ENCODE measurements at places on chromosomes 13 and 19.

DNA sequence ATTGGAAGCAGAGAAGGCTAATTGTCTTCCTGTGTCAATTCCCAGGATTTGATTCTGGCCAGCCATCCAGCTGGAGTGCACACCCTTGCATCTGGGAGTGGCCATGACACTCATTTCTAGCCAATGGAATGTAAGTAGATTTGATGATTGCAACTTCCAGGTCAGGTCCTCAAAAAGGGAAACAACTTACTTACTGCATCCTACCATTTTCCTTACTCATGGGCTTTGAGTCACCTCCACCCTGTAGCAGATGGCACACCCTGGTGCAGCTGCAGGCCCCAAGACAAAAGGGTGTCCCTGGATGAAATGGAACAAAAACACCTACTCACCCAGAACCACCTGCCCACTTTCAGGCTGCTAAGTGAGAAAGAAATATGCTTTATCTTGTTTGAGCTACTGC lies 27.3 kb upstream of the MPHOSPH8 start:
- DNase-seq: no peak

- no peak for DNase-seq
Measured at GRCh38 chr19:16676101-16676798, 15.3 kb downstream of the TMEM38A start.

- DNase-seq: no peak
Measured at GRCh38 chr13:112772929-112773328, 83.1 kb downstream of the ATP11A start.

DNA sequence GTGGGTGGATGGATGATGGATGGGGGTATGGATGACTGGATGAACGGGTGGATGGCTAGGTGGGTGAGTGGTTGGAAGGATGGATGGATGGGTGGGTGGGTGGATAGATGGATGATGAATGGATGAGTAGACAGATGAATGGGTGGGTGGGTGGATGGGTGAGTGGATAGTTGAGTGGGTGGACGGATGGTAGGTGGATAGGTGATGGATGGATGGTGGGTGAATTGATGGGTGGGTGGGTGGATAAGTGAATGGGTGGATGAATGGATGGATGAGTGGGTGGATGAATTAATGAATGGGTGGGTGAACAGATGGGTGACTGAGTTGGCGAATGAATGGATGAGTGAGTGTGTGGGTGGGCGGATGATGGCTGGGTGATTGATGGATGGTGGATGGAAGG lies 4.9 kb downstream of the SMIM24 start:
- no peak for DNase-seq

DNA sequence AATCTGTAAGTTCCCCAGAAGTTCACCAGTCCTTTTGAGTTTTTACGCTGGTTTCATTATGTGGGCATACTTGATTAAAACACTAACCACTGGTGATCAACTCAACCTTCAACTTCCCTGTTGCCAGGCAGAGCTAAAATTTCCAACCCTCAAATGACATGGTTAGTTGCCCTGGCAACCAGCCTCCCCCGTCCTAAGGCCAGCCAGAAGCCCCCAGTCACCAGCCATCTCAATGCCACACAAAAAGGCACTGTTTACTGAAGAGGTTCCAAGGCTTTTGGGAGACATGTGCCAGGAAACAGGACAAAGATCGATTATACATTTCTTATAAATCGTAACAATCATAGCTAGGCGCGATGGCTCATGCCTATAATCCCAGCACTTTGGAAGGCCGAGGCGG lies 1.6 kb downstream of the ZNF649 start:
- DNase-seq: no peak

DNA sequence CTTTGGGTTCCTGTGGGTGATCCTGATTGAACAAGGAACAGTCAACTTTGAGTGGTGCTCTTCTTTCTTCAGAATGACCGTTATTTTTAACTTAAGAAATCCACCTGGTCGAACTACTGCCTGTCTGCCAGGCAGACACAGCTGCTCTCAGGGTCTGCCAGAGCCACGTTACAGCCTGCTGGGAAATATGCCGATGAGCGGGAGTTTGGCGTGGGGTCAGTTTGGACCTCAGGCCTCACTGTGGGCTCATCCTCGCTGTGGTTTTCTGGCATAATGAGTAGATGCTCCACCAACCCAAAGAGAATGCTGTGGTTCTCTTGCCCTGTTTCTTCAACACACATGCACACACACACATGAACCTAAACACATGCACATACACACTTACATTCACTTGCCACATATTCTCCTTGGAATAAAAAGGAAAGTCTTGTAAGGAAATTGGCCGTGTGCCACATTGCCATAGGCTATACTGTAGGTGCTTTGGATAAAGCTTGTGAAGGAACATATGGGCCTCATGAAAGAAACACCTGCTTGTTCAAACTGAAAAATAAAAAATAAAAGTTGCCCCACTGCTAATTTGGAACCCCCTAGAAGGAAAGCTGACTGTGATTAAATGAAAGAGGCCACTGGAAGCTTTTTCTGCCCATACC lies 598.7 kb upstream of the KLF12 start:
- DNase-seq: no peak

DNA sequence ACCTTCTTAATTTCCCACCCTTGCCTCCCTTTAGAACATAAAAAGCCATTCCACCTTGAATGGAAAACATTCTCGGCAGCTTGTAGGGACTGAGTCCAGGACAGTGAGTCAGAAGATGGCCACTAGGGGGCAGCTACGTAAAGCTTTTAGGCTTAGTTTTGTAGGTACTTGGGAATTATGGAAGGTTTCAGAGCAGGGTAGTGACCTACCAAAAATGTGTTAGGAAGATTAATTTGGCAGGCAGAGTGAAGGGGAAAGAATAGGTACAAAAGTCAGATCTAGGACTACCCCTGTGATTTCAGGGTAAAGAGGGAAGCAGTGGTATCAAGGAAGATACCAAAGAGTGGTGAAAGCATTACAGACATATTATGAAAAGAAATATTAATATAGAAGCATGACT lies 198.4 kb downstream of the NDFIP2 start:
- DNase-seq: no peak

GRCh38 chr13:79340490-79340889 lies 65.6 kb downstream of the RBM26 start:
- DNase-seq: no peak

GRCh38 chr19:29741776-29742175 lies 26.7 kb upstream of the C19orf12 start:
- DNase-seq: no peak
